ENCODE measurements at places on chromosomes 12 and 14. TPM values are rescaled to one million over a fixed set of nuclear protein-coding genes. Genes with fewer than 3 reads are reported as not detected.

Gene CCDC38
- total RNA-seq: 0.08 TPM

Gene TMTC2
- total RNA-seq: 1.1 TPM

Gene TMEM121
- total RNA-seq: 10.8 TPM

Gene TMEM253
- 0.64 TPM for total RNA-seq

Gene IKZF4
- total RNA-seq: 2.0 TPM

Gene ETFBKMT
- total RNA-seq: 0.79 TPM

Gene HIF1A
- total RNA-seq: 198 TPM

Gene CAPZA3
- total RNA-seq: not detected

Gene TUNAR
- total RNA-seq: not detected

Gene ALDH1L2
- 3.2 TPM for total RNA-seq

Gene KRT8
- total RNA-seq: 4,836 TPM

Gene POTEG
- not detected for total RNA-seq

Gene ARHGEF40
- total RNA-seq: 11.5 TPM

Gene CCDC197
- total RNA-seq: not detected

Gene GNB3
- 1.5 TPM for total RNA-seq

Gene KLRB1
- total RNA-seq: not detected

Gene LRRIQ1
- 0.62 TPM for total RNA-seq

Gene ZNF26
- 9.0 TPM for total RNA-seq

Gene RNASE2
- total RNA-seq: not detected

Gene KCNH3
- 2.3 TPM for total RNA-seq
